ENCODE measurements at places on chromosomes 3 and 15. TPM values are rescaled to one million over a fixed set of nuclear protein-coding genes. Genes with fewer than 3 reads are reported as not detected.

The ZNF860 gene
- 2.5 TPM for polyA plus RNA-seq

- no peak for DNase-seq
These were observed 667.7 kb downstream of the MAGI1 start for GRCh38 chr3:65371053-65371452.

- DNase-seq = no peak
These were observed 76.0 kb downstream of the WWTR1 start for GRCh38 chr3:149581681-149582370.

DNA sequence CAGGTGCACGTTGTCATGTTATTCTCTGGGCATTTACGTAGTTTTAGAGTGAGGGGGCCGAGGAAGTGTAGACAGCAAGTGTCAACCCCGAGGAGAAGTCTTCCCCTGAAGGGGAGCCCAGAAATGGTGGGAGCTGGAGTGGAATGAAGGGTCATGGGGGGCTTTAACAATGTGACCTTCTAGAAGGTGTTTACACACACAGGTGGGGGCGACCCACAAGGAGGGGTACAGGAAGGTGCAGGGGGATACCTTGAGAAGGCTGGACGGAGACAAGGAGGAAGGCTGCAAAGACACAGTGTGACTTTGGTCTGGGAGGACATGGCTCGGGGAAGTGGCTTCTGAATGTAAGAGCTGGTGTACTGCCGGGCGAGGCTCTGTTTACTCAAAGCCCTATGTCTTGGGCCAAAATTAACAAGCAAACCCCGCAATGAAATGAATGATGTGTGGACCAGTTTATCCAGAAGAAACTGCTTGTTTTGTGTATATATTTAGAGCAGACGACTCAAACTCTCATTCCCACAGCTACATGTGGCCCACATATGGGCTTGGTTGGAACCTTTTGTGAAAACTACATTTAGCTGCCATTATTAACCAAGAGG is 18.7 kb downstream of the TRPM1 start:
- no peak for DNase-seq

DNA sequence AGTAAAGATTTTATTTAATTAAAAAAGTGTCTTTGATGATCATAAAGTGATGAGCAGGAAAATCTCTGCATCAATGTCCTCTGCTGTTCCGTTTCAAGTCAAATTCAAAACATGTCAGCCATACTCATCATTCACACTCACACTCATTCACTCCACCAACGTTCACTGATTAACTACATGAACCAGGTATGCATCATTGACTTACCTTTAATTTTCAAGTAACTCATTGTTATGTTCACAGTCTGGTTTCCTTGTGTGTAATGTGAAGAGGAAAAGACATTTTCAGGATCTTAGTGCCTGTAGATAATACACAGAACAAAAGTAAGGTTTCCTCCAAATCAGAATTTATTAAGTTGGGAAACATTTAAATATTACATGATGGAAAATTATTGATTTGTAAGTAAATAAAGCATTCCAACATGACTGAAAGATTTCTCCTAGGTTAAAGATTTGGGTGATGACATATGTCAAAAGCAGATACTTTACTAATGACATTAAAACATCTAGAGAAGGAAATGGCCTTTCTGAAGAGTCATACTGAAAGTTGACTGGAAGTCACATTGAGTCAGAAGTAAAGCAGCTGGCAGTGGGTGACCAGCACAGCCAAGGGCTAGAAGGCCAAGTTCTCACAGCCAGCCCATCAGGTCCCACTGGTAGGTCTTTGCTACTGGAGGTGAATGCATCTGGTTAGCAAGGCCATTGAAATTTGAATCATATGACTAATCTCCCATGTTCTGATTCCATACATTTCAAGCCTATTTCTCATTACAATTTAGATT is 251.9 kb downstream of the CDIN1 start:
- DNase-seq = no peak

- DNase-seq = no peak
These were observed 47.4 kb downstream of the MRPL46 start for GRCh38 chr15:88419830-88420229.

GRCh38 chr3:146524961-146525360 is 19.4 kb downstream of the PLSCR1 start:
- DNase-seq = no peak

GRCh38 chr3:159763011-159763601 is 225.5 kb upstream of the IL12A start:
- no peak for DNase-seq

- DNase-seq = no peak
These were observed 1048.5 kb downstream of the NTRK3 start for GRCh38 chr15:87207990-87208580.

GRCh38 chr3:167066977-167067786 is 312.9 kb downstream of the ZBBX start:
- no peak for DNase-seq

DNA sequence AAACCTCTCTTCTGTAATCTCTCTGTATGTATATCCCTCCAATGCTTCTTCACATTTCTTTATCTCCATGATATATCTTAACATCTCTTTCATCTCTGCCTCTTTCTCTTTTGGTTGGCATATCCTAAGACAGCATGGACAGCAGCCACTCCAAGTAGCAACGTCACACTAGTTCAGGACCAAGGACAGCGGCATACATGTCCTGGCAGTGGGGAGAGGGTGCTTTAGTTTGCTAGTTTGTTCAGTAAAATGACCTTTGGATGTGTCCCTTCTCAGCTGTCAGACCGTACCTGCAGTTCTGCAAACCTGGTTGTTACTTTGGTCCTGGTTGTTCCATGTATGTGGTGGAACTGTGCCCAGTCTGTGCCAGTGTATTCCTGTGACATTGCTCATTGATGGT is 225.6 kb upstream of the ROPN1 start:
- DNase-seq = peak; percentile 80

The CERS3 gene
- 0.09 TPM for polyA plus RNA-seq

GRCh38 chr3:117892431-117892841 is 1142.2 kb downstream of the IGSF11 start:
- DNase-seq = no peak

DNA sequence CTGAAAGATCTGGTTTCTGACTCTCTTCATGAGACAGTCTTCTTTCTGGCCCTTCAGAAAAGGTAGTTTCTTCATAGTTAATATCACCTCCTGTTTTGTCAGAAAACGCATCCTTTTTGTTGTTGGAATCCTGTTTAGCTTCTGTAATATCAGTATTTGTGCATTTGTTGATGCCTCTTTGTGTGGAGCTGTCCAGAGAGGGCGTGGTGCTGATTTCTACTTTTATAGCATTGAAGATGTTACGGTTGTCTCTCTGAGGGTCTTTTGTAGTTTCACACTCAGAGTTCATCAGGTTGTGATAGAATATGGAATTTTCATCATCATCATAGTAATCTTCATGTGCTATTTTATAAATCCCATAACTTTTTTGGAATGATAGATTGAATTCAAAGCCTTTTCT is 8.9 kb downstream of the GPR149 start:
- no peak for DNase-seq

GRCh38 chr3:184884359-184885017 is 72.5 kb downstream of the VPS8 start:
- no peak for DNase-seq
